Fibroblast of skin of back (primary cell): ENCODE measurements at places on chromosomes 3 and 15.
A peak's percentile ranks its signal among the peaks of the same experiment; 100 is the strongest.

- no peak for DNase-seq
Measured at GRCh38 chr3:12902181-12902999, 61.0 kb upstream of the RPL32 start.

- DNase-seq, result peak; percentile 37
Measured at GRCh38 chr15:51046799-51047449, 47.8 kb downstream of the TNFAIP8L3 start.

GRCh38 chr15:51137880-51138430 lies 43.2 kb upstream of the TNFAIP8L3 start:
- no peak for DNase-seq

DNA sequence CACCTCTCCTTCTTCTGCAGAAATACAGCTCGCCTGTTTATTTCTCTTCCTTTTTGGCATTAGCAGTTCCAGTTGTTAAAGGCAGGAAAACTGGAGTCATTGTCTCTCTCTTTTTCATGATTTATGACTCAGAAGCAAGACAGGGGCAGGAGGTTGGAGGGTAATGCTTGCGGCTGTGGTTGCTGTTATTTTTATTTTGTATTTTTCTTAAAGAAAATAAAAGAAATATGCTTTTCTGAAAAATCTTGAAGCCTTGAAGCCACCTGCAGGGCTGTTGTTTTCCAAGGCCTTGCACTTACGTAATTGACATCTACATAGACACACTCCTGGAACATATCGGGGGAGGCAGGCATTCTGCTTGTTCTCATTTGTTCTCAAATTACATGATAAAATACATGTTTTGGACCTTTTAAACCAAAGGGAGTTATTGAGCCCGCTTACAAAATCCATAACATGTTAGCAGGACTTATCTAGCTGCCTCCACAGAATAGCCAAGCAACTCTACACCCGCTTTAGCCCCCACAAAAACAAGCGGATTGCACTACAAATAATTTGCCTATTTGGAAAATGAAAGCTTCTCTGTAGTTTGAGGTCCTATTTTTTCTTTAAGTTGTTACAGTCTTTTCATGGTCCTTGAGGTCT lies 1004.6 kb upstream of the NR2F2 start:
- no peak for DNase-seq

- DNase-seq, result no peak
Measured at GRCh38 chr3:122789585-122790273, 3.9 kb downstream of the HSPBAP1 start.

DNA sequence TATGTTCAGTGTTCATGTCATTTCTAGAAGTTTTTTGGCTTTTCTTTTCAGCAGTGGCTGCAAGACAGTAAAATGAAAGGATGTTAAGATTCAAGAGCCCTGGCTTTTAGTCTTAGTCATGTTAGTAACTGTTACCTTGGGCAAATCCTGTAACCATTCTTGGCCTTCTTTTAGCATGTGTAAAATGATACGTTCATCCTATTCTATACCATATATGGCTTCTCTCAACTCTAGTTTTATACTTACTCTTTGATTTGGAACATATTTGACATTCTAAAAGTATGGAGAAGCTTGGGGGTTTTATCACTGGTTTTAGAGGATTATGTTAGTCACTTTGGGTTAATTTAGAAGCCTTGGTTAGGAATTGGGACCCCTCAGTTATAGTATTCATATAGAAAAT lies 20.1 kb downstream of the GTF2E1 start:
- DNase-seq, result peak; percentile 89

GRCh38 chr3:100018806-100019205 lies 95.5 kb downstream of the FILIP1L start:
- no peak for DNase-seq

GRCh38 chr3:167406876-167407492 lies 26.9 kb upstream of the ZBBX start:
- DNase-seq, result peak; percentile 58

GRCh38 chr15:75230016-75230343 lies 28.2 kb upstream of the GOLGA6C start:
- no peak for DNase-seq

DNA sequence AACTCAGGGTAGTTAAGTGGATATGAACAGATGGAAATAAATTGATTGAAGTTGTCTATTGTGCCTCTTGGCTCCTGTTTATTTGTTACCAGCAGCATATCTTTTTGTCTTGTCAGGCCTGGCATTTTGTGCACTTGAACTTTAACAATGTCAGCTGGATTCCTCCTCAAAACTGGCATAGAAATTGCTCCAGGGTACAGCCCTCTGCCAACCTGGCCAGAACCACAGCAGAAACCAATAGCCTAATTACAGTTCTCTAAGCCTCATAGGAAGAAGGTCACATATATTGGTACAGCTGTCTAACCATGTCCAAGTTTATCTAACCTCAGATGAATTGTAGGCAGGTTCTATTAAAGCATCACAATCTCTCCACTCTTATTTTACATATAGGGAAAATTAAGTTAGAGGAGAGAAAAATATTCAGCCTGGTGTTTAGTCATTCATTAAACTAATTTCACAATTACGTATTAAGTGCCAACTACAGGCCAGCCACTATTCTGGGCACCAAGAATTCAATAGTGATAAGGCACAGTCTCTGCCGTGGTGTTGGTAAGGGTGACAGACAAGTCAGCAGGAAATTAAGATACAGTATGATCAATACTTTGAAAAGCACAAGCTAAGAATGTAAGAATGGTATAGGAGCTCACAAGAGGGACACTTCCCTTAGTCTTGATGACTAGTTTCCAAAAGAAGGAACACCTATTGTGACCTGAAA lies 452.9 kb upstream of the NECTIN3 start:
- DNase-seq, result no peak

- DNase-seq, result no peak
Measured at GRCh38 chr15:98519767-98520550, 128.4 kb upstream of the IGF1R start.

GRCh38 chr3:107112356-107112755 lies 264.9 kb upstream of the CCDC54 start:
- DNase-seq, result no peak

DNA sequence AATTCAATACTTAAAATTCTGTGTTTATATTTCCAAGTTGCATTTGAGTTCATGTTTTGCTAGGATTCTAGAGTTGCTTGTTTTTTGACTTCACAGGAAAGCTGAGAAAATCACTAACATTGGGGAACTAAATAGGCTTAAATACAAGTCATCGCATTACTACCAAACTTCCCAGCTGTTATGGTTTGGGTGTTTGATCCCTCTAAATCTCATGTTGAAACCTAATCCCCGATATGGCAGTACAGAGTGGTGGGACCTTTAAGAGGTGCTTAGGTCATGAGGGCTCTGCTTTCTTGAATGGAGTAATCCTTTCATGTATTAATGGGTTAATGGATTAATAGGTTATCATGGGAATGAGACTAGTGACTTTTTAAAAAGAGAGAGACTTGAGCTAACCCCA lies 77.2 kb upstream of the ARPP21 start:
- DNase-seq, result no peak

GRCh38 chr15:97903971-97904572 lies 56.4 kb upstream of the ARRDC4 start:
- peak; percentile 60 for DNase-seq

DNA sequence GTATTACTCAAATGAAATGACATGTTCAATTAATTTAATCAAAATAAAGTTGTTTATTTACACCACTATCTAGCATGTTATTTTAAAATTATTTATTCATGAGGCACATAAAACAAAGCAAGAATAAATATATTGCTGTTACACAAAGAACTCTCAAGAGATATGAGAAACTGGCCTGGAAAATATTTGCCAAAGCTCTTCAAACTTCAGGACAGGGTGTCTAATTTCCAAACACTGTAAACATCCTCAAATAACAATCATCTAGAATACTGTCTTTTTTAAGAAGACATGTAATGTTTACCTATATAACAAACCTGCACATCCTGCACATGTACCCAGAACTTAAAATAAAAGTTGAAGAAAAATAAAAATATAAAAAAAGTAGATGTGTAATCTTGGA lies 876.6 kb downstream of the TUSC7 start:
- DNase-seq, result no peak

- no peak for DNase-seq
Measured at GRCh38 chr15:47965297-47965696, 155.5 kb upstream of the SLC24A5 start.

- peak; percentile 88 for DNase-seq
Measured at GRCh38 chr15:82044373-82045178, 1.2 kb downstream of the MEX3B start.

DNA sequence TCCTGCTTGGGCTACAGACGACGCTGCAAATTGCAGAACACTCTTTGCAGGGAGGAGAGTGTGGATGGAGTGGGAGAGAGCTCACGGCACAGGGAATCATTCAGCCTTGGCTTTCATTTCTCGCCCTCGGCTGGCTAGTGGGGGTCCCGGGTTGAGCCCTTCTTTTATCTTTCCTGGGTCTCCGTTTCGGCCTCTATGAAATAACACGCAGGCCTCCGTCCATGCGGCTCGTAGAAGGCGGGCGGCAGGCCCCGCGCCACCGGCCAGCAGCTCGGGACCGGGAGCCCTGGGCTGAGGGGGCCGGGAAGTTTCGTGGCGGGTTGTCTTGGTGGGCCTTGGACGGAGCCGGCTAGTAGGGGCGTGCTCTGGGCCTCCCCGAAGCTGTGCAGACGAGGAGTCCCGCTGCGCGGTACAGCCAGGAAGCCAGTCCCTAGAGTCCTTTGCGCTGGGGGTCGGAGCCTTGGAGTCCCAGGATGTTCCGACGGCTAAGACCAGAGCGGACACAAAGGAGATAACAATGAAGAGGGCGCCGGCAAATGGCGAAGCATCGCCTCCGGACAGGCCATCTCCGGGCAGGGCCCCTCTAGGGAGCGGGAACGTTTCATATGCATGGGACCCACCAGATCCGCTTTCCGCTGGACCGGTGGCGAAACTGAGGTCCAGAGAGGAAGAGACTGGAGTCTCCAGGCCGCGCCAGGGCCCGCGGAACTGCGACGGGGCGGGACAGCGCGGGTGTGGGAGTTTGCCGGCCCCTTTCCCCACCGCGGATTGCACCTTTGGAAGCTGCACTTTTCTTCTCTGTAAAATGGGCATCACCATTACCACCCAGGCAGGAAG lies 4.3 kb downstream of the RNU6-1 start:
- DNase-seq, result no peak

- DNase-seq, result no peak
Measured at GRCh38 chr15:84828086-84828908, 11.1 kb downstream of the ALPK3 start.

DNA sequence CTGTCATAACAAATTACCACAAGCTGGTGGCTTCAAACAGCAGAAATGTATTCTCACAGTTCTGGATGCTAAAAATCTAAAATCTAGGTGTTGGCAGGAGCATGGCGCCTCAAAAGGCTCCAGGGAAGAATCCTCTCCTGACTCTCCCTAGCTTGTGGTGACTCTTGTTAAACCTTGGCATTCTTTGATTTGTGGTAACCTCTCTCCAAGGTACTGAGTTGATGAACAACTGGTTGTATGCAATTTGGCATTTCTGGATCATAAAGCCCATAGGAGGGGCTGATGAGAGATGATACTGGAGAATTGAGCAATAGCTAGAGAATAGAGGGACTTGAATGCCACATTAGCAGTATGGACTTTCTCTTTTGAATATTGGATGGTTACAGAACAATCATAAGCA lies 821.8 kb downstream of the TBL1XR1 start:
- DNase-seq, result no peak

- no peak for DNase-seq
Measured at GRCh38 chr3:191649626-191650025, 188.7 kb downstream of the PYDC2 start.

DNA sequence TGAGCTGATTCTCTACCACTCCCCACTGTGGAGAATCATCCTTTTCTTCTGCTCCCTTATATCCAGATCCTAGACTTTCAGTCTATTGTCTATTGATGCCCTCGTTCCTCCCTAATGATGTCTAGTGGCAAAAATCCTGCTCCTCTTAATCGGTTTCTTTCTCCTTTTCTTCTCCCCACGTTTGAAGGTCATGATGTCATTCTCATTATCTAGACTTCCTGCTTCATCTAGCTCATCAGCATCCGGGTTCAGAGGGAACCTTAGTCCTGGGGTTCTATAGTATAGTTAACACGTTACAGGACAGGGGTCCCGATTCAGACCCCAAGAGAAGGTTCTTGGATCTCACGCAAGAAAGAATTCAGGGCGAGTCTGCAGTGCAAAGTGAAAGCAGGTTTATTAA lies 14.9 kb upstream of the ALDH1A2 start:
- DNase-seq, result no peak

DNA sequence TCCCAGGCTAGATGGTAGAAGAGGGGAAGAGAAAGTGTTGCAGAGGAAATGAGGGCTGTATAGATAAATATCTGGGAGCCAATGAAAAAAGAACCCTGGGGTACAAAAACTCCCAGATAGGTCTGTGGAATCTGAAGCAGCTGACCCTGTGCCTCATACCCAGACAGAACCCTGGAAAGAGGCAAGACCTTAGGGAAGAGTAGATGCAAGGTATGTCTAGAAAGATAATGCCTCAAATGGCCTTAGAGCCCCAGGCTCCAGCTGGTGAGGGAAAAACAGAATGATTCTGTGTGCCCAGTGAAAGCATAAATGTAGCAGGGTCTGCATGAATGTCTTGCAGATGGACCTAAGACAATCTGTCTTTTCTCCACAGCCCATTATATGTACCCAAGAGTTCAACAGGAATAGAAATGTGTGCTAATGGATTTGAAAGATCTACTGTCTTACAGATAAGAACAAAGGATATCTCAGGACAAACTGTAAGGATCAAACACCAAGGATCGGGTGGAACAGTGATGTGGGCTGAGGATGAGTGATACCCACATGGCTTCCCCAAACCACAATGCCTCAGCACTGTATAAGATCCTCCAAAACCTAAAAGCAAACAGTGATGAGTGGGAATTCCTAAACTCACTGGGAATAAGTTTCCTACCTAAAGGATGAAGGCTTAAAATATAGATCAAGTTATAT lies 58.8 kb downstream of the NCEH1 start:
- DNase-seq, result no peak

DNA sequence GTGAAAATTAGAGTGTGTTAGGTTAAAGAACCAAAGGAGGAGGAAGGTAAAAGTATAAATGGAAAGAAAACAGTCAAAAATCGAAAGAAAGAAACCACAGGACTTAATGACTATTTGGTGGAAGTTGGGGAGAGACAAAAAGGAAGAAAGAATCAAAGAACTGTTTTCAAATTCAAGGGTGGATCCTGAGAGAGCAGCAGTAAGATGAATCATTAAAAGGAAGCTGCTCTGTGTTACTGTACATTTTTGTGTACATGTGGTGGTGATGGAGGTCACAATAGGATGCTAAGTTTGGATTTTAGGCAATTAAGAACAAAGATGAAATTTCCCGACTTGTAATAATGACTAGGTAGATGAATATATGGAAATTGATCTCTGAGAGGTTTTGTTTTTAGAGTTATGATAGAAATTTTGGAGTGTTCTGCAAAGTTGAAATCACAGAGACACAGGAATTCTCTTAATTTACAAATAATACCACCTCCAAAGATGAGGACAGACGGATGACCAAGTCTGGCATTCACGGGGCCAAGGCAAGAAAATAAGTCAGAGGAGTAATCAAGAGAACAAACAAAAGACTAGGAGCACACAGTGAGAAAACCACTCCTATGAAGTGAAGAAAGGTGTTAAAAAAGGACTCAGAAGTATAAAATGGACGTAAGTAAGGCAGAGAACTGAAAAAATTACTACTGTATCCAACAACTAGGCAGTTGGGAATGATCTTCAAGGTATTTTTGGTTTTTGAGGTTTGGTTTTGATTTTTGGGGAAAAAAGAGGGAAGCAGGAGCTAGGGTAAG lies 7.1 kb downstream of the DHX36 start:
- DNase-seq, result no peak

GRCh38 chr15:69857686-69858391 lies 239.9 kb downstream of the TLE3 start:
- DNase-seq, result no peak
